ENCODE measurements at places on chromosomes 1 and 21. TPM values are rescaled to one million over a fixed set of nuclear protein-coding genes. Genes with fewer than 3 reads are reported as not detected.

TRIM67 gene
- total RNA-seq: not detected

DNA sequence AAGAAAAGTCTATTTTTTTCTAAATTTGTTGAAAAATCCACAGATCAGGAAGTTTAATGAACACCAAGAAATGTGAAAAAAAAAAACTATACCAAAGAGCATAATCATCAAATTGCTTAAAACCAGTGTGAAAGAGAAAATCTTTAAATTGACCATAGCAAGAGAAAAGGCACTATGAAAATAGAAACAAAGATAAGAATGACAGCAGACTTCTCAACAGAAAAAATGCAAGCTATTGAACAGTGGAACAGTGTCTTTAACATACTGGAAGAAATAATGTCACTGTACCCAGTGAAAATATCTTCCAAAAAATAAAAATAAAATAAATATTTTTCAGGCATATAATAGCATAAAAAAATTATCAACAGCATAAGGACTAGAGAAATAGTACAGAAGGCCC is 243.0 kb upstream of the GJB5 start:
- no peaks in the 10 kb centered on the region for H3K4me1 ChIP-seq
- H3K4me3 ChIP-seq: no peak overlapping the region
- no peaks in the 10 kb centered on the region for H3K36me3 ChIP-seq
- DNase-seq: no peak
- no peak overlapping the region for H3K27ac ChIP-seq

GRCh38 chr1:1022302-1023009 is 2.5 kb downstream of the AGRN start:
- no peak for DNase-seq
- H3K27ac ChIP-seq: no peak overlapping the region
- H3K4me3 ChIP-seq: no peak overlapping the region
- no peaks in the 10 kb centered on the region for H3K36me3 ChIP-seq

DNA sequence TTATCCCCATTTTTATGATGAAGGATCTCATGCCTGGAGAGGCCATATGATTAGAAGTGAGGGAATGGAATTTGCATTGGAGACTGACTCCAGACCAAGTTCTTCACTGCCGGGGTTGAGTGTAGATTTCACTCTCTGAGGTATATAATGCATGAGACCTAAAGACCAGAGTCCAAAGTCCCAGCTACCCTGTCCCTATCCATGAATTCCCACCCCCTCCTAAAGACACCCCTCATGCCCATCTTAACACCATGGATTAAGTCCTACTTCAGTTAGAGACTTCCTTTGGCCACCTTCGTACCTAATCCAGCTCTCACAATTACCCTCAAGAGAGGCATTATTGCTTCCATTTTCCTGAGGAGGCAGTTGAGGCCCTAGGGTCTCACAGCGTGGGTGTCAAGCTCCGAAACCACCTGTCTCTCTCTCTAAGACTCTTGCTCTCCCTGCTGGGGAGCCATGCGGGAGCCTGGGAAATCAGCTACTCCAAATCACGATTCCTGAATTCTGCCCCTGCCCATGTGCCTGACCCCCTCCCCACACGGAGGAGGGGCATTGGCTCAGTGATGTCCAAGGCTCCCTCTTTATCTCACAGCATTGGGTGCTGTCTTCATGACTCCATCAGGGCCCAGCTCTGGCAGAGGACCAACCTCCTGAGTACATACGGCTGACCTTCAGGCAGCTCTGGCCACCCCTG is 11.7 kb upstream of the FOXO6 start:
- H3K4me1 ChIP-seq: no peaks in the 10 kb centered on the region
- H3K27ac ChIP-seq: no peak overlapping the region
- H3K36me3 ChIP-seq: no peaks in the 10 kb centered on the region
- no peak for DNase-seq
- no peaks in the 10 kb centered on the region for H3K27me3 ChIP-seq

LRIG2 gene
- total RNA-seq: 15.0 TPM

GRCh38 chr1:201916649-201917249 is 28.1 kb downstream of the SHISA4 start:
- H3K4me1 ChIP-seq: peaks cover 5% of the 10 kb centered on the region
- H3K27ac ChIP-seq: peak overlapping the region; percentile 68
- DNase-seq: peak; percentile 54
- no peaks in the 10 kb centered on the region for H3K36me3 ChIP-seq

All from lower lobe of right lung (tissue), 2 donors.